Right ventricle myocardium superior (tissue), 1 donor: ENCODE measurements at places on chromosomes 1 and 21.

DNA sequence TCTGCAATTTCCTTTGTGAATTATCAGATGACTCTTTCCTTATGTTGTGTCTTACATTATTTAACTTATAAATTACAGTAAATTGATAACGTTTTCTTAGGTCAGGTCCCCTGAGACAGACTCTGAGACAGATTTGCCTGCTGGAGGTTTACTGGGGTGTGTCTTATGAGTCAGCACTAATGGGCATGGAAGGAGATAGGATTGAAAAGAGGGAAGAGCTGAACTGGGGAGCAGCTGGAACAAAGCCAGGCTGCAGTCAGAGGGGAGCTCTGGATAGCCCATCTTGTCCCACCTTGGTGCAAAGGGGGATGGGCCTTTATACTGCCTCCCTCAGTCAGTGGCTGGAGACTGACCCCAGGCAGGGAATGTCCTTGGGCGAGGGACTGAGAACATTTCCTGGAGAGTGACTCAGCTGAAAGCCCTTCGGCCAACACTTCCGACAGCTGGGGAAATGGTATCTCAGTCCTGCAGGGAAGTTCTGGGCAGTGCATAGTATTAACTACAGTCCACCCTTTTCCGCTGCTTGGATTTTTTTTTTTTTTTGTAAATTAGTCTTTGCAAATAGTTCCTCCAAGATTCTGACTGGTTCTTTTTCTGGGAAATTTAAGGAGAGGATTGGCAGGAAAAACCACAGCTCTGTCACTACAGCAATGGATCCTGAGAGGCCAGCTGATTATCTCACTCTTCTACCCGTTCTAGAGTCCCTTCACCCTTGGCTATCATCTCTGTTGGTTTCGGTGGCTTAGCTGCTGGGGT lies 39.1 kb upstream of the CDC42BPA start:
- peak; percentile 71 for DNase-seq

GRCh38 chr1:30039354-30040080 lies 683.9 kb downstream of the MATN1 start:
- DNase-seq = no peak

- DNase-seq = peak; percentile 71
Observed at GRCh38 chr1:154325583-154326545, 539 bp downstream of the ATP8B2 start.

- DNase-seq = no peak
Observed at GRCh38 chr1:231970684-231971083, 344.1 kb downstream of the DISC1 start.

- DNase-seq = no peak
Observed at GRCh38 chr1:71522721-71523120, 441.9 kb upstream of the ZRANB2 start.

DNA sequence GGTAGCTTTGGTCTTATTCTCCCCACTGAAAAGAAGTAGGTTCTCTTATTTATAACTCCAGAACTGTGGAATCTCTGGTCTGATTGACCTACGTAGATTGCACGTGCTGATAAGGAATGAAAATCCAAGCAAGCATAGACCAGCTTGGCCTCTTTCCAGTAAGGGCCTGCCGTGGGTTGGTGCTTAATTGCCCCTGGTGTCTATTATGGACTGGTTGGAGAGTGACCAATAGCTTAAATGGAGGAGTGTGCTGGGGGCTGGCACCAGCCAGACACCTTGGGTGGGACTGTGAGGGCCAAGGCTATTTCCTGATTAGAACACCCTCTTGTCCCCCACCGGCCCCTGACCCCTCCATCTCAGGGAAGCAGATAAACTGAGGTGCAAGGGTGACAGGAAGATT lies 74.0 kb downstream of the TENT5C start:
- DNase-seq = no peak

DNA sequence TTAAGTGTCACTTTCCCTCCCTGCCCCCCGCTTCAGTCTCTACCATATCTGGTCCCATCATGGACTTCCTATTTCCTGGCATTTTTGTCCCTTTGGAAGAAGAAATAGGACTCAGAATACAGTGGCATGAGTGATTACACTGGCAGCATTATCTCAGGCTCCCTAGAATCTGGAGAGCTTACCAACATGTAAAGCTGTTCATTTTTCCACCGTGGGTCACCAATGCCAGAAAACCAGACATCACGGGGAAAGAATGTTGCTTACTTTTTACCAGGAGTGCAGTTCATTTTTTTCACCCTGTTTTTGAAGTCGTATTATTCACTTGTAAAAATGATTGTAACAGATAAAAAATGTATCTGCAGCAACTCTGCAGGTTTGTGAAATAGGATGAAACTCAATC lies 44.8 kb downstream of the BACH1 start:
- no peak for DNase-seq

- no peak for DNase-seq
Observed at GRCh38 chr1:107949467-107950253, 15.3 kb downstream of the VAV3 start.

DNA sequence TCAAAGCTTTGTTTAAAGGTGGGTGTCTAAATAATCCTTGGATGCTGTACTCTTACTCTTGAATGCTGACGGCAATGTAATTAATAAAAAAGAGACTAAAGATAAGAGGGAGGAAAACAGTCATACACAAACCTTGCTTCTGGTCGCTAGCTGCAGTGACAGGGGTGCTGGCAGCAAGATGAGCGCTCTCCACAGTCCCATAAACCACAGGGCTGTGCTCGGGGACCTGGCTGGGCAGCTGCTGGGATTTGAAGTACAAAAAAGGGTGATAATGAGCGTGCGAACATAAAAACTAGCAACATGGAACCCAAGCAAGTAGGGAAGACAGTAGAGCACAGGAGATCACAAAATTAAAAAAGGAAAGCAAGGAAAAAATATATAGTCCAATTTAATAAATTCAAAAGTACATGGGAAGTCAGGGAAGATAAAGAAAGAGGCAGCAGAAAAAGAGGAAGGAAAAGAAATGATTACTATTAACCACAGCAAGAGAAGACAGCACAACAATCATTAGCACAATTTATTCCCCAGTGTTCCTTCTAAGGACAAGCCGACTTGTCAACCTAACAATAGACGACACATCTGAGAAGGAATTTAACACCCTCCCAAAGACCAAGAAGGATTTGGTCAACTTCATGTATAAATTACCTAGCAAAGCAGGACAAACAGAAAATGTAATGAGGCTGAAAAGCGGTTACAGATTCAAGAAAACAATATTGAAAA lies 162.9 kb upstream of the HP1BP3 start:
- DNase-seq = no peak

DNA sequence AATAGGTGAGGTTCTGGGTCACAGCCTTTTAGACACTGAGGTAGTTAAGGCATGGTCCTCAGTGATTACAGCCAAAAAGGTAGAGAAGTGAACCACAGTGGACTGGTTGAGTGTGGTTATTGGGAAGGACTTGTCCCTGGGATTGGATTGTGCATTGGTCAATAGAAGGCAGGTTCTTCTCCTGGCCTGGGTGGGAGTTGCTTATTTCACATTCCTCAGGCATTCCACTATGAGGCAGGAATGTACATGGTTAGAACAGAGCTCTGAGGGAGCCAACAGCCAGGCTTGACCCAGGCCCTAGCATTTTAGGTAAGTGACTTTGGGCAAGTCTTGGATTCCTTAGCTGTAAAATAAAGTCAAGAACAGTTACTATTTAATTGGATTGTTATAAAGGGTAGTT lies 97.9 kb upstream of the MARK1 start:
- DNase-seq = no peak

- DNase-seq = no peak
Observed at GRCh38 chr1:9306006-9306405, 13.3 kb downstream of the SPSB1 start.

DNA sequence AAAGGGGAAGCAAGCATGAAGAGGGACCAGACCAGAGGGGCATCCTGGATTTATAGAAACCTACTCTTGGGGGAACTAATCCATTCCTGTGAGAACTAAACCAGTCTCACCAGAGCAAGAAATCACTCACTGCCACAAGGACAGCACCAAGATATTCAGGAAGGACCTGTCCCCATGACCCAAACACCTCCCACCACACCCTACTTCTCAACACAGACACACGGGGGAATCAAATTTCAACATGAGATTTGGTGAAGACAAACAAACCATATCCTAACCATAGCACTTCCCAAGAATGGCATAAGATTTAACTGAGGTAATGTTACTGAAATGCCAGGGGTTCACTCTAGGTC lies 12.1 kb upstream of the POU2F1 start:
- DNase-seq = no peak

DNA sequence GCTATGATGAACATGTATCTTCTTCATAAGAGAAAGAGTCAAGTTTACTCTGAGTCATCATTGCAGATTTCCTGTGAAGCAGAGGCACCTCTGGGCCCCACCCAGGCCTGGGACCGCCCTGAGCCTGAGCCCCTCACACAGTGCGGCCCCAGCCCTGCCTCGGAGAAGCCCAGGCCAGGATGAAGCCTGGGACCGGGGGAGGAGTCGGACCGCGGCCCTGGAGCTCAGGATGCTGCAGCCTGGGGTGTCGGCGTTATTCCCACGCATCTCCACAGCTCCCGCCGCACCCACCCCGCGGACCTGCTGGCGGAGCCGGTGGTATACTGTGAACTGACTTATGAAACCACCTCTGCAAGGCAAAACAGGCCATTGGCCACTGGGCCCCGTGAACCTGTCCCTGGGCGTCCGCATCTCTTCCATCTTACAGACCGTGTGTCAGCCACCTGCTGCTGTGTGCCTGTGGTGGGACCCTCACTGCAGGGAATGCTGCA lies 2.4 kb upstream of the COL6A1 start:
- peak; percentile 45 for DNase-seq

DNA sequence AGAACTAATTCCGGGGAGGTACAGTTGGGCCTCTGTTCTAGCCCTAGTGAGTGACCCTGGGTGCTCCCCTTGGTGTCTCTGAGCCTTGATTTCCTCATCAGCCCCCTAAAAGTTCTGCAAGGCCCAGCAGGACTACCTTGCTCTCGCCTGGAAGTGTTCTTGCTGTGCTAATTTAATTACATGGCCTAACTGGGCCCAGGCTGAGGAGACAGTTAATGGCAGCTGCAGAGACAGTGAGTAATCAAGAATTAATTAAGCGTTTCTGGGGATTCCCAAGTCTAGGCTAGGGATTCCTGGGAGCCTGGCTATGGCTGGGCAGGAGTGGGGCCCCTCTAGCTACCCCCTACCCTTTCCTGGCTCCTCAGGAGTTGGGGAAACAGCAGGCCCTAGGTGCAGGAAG lies 24.7 kb upstream of the DMBX1 start:
- DNase-seq = no peak

DNA sequence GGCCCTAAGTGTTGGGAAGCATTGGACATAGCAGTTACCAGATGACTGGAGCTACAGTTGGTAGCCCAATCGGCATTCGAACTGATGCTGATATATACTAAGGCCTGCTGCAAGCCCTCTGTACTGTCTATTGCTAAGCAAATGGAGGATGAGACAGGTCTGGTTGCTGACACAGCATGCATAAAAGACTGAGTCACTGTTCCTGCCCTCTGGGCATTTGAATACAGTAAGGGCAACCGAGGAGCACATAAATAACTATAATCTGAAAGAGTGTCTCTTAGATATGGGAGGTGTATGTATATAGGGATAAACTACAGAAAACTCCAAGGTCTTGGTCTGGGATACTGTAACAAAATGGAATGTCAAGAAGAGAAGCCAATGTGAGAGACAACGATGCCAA lies 16.8 kb upstream of the MARK1 start:
- no peak for DNase-seq

DNA sequence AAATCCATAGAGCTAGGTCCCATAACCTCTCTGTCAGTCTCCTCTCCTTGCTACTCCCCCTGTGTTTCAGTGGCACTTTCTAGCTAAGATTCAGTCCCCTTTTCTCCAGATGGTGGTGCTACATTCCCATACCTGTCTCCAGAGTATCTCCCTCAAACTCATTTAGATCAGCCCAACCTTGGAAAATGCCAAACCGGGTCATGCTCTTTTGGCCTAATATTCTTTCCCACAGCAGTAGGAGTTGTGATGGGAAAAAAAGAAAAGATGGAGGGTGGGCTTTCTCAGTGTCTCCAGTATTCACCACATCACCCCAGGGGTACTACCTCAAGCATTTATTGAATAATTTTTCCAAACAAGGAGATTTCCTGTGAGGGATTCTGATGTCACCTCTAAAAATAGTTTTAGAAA lies 3.2 kb upstream of the RXFP4 start:
- no peak for DNase-seq

DNA sequence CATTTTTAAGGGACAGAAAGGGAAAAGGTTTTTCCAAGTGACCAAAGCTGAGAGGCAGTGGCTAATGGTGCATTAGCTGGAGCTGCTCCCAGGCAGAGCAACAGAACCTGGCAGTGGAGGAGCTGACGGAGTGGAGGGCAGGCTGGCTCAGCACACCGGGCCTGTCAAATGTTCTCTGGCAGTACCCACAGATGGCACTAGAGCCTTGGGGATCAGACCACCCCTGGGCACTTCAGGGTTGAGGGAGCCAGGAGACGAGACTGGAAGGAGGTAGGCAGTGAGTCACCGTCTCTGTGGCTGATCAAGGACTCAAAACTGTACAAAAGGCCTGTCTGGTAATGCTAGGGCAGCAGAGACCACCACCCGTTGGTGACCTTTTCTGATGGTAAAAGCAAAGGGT lies 121.7 kb upstream of the KIAA0040 start:
- no peak for DNase-seq

DNA sequence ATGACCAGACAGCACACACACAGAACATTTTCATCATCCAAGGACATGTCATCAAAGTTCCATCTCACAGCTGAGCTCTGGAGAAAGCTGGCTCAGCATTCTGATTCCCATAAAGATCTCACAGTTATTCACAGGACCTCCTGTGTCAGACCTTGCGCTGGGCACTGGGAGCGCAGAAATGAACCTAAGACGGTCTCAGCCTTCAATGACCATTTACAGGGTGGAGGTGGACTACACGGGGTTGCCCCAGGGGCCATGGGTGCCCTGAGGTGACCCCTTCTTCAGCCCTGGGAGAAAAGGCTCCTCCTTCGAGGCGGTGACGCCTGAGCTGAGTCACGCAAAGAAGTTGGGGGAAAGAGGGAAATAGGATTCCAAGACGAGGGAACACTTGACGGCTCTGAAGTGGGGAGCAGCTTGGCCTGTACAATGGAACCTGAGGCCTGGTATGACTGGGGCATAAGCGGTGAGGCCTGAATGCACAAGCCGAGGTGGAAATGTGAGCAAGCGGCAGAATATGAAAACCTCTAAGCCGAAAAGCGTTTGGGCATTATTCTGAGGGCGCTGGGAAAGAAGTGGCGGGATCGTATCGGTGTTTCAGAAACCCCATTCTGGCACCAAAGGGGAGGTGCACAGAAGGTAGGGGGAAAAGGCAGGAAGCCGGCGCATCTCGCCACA lies 797 bp downstream of the CC2D1B start:
- DNase-seq = peak; percentile 58

DNA sequence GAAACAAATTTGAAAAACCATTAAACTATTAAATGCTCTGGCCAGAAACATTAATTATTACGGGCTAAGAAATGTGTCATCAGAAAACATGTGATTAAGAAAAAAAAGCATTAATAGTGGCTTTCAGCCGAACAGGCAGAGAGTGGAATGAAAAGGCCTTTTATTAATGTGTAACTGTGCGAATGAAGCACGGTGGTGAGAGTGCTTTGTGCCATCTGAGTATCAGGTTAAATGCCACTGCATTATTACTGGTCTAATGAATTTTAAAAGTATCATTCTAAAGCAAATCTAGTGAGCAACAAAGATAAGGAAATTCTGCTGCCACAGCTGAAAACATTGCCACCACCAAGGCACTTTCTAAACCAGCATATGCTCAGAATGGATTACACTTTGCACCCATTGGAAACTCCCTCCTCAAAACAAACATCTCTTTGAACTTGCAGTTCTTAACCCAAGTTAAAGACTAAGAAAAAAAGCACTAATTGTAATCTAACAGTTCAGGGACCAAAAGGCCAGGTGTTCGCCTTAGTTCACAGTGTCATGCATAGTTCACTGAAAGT lies 30.0 kb upstream of the SSX2IP start:
- no peak for DNase-seq

GRCh38 chr1:228207381-228207810 lies 448 bp upstream of the OBSCN start:
- no peak for DNase-seq
